ENCODE measurements at places on chromosomes 1 and 21.

DNA sequence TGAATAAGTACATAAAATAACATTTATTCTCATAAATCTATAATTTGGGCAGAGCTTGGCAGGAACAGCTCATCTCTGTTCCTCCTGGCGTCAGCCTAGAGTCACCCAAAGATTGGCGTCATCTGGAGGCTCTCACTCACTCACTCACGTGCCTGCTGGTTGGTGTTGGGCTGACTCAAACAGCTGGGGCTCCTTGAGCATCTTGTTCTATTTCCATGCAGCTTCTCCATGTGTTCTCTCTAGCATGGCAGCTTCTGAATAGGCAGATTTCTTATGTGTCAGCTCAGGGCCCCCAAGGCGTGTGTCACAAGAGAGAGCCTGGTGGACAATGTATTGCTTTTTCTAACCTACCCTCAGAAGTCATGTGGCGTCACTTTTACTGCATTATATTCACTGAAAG, 70.6 kb upstream of the RAB3GAP2 start:
- DNase-seq, result no peak

DNA sequence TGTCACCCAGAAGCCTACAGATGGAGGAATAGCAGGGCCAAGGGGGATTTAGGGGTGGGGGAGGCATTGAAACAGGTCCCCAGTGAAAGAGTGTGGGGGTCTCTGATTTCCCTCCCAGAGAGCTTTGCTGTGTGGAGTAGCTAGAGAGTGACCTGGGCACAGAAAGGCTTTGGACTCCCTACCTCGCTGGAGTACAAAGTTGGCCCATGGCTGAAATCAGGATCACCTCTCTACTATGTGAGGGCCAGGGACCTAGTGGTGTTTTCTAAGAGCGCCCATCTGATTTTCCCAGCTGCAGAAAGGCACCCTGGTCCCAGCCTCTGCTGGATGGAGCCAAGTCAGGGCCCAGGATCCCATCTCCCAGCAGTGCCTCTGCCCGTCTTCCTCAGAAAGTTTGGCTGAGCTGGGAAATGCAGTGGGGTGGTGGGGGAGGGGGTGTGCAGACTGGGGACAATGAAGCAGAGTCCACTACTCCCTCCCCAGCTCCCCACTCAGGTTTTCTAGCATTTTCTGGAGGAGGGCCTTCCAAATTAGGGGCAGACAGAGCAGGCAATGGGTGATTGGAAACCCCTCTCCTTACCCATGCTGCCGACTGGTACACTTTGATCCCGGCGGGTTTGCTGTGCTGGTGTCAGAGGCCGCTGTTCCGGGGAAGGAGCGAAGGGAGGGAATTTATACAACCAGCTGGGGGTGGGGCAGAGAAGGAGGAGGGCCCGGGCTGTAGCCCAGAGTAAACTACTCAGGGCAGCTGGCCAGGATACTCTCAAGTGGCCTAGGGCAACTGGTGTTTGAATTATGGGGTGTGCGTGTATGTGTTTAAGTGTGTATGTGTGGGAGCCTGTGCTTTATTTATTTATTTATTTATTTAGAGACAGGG, at the start of gene SELENBP1:
Gene SELENBP1 (minus strand): TSS at position 648 of the 877 bp plus-strand sequence. CDS start 64 bp downstream, at position 584.
- DNase-seq, result peak; percentile 85

DNA sequence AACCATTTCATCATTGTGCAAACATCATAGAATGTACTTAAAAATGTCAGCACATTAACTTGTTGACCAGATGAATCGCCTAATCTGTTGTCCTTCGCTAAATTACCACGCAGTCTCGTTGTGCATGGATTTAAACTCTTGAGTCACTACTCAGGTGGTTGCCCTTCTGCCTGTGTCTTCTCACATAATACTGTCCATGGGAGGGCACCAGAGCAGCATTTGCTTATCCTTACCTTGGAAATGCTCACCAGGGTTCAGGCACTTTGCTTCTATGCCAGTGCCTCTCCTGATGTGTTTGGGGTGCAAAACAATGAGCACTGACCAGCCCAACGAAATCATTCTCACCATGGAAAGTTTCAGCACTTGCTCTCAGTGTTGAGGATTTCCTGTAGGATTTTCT, 559.9 kb downstream of the RWDD3 start:
- DNase-seq, result no peak

GRCh38 chr21:36540700-36541099, 60.8 kb upstream of the CLDN14 start:
- no peak for DNase-seq

GRCh38 chr1:93692026-93692425, 10.4 kb upstream of the BCAR3 start:
- DNase-seq, result no peak

GRCh38 chr1:243233908-243234307, 21.2 kb downstream of the CEP170 start:
- DNase-seq, result peak; percentile 68

GRCh38 chr21:36701756-36702621, 3.1 kb downstream of the SIM2 start:
- DNase-seq, result no peak

GRCh38 chr1:85884372-85885035, 176.3 kb upstream of the ZNHIT6 start:
- DNase-seq, result peak; percentile 30

DNA sequence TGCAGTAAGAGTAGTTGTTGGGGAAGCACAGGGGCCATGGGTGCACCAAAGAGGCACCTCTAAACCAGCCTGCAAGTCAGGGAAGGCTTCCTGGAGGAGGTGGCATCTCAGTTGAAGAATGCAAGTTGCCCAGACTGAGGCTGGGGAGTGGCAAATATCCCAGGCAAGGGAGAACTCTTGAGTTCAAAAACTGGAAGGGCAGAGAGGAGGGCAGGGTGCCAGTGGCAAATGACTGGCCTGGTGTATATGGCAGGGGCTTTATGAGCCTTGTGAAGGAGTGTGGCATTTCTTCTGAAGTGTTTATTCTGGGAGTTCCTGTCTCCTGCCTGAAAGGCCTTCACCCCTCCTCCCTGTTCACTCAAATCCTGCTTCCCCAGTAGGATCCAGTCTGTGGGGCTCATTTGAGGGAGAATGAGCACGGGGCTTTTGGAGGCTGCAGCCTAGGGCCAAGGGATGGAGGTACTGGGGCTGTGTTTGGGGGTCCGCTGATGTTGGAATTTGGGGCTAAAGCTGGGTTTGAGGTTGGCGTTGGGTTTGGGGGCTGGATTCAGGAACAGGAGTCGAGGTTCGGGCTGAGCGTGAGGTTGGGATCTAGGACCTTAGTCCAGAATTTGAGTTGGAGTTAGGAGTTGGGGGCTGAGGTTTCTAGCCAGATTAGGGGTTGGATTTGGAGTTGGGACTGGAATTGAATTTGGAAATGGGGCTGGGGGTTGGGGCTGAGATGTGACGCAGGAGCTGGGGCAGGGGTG, at the start of gene TMEM125:
Gene TMEM125 (plus strand): TSS at position 357 of the 749 bp plus-strand sequence. CDS start 2,740 bp downstream, outside the sequence.
- DNase-seq, result no peak

DNA sequence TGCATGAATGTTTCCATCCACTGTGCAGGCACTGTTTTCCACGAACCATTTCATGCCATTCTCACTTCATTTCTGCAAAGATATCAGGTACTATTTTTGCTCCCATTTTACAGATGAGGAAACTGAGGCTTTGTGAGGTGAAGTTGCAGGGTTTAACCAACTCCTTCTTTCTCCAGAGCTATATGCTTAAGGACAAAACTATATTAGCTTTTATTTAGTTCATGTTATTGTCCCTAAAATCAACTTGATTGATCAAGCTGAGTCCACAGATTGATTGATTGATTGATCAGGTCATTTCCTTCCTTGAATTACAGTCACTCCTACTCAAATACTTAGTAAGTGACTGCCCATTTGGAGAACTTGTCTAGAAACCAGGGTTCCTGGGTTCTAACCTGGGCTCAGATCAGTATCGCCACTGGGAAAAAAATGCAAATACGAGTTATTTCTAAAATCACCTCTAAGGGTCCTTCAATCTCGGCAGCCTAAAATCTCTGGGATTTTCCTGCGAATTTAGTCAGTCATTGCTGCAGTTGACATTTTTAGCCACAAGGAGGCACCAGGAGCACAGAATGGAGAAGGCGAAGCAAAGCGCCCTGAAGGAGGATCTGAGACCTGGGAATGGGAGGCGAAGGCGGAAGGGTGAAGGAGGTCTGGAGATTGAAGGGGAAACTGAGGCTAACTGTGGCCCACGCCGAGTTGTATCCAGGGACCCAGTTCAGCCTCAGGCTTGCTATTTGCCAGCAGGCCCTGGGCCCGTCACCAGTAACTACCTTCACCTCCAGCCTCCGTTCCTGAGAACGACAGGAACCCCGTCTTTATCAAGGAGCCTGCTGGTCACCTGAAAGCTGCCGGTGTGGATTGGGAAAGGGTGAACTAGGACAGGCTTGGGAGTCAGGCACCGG, 14.3 kb upstream of the MUL1 start:
- peak; percentile 56 for DNase-seq

DNA sequence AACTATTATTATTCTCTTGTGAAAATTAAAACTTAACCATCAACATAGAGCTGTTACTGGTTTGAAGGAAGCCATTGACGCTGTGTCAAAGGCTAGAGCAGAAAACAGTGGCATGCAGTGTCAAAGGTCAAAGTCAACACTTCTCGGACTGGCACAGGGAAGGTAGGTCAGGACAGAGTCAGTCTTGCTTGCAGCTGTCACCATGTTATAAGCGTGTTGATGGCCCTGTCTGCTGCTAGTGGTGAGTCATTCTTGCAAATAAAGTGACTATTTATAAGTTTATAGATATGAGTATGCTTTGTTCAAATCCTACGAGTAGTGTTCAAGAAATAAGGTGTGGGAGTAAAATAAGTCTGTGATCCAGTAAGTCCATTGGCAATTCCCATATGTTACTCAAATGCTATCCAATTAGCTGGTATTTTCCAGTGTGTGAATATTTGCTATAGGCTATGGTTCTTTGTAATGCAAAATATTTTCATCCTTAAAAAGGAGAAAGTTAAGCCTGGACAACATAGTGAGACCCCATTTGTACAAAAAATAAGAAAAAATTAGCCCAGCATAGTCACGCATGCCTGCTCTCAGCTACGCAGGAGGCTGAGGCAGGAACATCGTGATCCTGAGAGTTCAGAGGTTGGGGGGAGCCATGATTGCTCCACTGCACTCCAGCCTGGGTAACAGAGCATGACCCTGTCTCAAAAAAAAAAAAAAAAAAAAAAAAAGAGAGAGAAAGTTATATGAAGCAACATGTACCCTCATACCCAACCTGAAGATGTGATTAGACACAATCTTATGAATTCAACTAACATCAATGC, 26.3 kb upstream of the TINAGL1 start:
- no peak for DNase-seq

GRCh38 chr1:186208405-186209129, 166.5 kb downstream of the TPR start:
- DNase-seq, result no peak

GRCh38 chr1:5456090-5456811, 536.0 kb downstream of the NPHP4 start:
- no peak for DNase-seq

Measured in fibroblast of gingiva (primary cell).